ENCODE measurements at places on chromosomes 3 and 15.

DNA sequence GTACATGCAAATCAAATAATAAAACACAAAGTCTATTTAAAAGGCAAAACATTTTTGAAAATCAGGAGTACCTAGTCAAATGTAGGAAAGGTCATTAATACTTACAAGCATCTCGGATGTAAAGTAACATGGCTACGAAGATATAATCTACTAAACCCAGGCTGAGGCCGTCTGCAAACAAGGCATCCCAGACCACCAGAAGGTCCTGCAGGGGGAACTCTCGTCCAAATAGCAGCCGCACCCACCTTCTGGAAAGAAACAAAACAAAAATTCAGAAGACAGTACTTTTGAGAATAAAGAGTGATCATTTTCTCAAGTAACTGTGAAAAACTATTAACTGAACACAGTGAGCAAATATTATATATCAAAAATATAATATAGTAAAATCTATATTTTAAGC lies 423.1 kb downstream of the PLCL2 start:
- DNase-seq, result no peak

DNA sequence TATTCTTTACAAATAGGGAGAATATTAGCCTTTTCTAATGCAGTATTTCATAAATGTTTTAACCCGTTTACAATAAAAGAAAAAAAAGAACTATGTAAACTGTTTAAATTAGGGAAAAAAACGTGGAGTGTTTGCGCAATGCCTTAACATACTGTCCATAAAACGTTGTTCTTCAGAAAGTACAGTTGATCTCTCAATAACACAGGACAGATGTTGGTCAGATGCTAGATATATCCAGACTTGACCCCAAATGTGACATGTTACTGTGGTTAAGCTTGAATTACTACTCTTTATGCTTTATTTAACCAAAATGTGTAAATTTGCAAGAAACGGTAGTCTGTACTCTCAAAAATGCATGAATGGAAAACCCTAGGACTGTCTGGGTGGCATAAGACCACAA lies 110.3 kb downstream of the PLOD2 start:
- no peak for DNase-seq

DNA sequence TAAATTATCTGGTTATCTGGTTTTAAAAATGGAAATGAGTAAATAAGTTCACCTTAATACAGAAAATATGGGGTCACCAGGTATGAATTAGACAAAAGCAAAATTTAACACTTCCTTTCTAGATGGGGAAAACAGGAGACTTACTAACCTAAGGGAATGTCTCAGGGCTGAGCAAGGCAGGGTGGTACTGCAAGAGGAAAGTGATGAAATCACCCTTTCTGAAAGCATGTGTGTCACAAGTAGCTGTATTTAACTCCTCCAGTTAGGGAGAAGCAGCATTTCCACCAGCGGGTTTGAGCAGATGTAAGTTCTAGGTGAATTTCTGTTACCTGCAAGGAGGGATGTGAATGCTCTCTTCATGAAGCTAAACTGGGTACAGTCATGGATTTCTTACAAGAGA lies 629.1 kb downstream of the MECOM start:
- DNase-seq, result no peak

DNA sequence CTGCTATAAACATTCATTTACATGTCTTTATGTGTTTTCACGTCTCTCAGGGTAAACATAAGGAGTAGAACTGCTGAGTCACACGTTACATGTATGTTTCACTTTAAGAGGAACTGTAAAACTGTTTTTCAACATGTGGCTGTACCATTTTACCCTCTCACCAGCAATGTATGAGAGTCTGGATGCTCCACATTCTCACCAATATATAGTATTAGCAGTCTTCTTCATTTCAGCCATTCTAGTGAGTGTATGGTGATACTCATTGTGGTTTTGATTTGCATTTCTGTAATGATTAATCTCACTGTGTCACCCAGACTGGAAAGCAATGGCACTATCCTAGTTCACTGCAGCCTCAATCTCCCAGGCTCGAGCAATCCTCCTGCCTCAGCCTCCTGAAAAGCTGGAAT lies 37.1 kb downstream of the PHC3 start:
- DNase-seq, result no peak

DNA sequence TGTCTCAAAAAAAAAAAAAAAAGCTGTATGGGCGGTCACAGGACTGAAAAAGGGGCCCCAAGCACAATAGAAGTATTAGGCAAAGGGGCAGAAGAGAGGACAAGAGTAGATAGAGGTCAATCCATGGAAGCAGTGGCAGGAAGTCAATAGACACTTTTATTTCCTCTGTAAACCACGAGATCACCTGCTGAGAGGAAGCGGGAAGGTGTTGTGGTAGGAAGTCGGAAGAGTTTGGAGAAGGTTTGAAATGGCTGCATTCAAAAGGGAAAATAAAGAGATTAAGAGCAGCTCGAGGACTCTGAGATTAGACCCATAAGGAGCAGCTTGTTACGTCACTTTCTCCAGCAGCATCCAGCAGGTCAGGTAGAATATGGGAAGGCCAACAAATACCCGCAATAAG lies 14.2 kb upstream of the ZNF148 start:
- DNase-seq, result no peak

DNA sequence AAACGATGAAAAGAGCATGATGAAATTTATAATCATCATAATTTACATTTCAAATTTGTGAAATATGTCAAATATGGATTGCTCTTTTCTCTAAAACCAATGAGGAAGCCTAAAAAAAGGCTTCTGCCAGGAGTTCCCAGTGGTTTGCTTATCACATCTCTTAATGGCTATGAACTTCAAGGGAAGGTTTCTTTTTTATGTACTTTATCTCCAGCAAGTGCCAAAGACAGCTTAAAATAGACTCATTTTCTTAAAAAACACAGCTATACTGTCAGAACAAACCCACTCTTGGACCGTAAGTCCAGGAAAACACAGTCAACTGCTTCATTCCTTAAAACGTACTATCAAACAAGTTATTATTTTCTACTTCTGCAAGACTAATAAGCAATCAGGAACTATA lies 80.2 kb downstream of the DLG1 start:
- DNase-seq, result no peak

DNA sequence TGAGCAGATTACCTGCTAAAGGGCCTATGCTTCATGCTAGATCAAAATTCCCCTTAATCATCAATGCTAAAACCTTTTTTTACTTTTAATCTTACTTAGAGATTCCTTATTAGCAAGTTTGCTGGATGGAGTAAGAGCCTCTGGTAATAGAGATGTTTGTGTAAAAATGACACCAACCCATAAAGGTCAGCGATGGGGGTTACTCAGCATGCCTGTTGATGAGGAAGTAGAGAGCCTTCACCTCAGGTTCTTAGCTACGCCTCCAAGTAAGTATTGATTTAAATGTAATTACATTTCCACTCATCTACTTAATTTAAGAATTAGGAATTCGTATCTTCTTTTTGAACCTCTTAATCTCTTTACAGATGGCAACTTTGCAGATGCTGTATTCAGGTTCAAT lies 38.8 kb downstream of the DNAJC13 start:
- DNase-seq, result no peak

DNA sequence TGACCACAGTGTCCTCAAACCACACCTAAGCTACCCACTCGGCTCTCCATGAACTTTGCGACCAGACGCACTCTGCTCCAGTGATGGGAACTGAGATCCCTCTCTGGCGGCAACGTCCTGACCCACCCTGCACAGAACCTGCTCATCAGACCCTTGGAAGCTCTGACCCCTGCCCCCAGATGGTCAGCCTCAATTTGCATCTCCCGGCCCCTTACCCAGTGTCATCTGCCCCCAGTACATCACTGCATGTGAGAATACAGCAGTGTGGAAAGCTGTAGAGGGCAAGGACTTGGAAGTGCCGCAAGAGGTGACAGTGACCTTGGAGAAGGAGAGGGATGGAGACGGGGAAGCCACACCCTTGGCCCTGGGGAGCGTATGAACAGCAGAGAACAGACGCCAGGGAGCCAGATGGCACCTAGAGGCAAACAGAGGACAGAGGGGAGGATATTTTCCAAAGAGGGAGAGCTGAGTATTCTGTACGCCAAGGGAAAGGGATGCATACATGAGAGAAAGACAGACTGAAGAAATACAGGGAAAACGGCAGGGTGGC lies 192.0 kb downstream of the XXYLT1 start:
- DNase-seq, result no peak

- DNase-seq, result no peak
Observed at GRCh38 chr15:33460166-33460805, 149.5 kb downstream of the RYR3 start.

DNA sequence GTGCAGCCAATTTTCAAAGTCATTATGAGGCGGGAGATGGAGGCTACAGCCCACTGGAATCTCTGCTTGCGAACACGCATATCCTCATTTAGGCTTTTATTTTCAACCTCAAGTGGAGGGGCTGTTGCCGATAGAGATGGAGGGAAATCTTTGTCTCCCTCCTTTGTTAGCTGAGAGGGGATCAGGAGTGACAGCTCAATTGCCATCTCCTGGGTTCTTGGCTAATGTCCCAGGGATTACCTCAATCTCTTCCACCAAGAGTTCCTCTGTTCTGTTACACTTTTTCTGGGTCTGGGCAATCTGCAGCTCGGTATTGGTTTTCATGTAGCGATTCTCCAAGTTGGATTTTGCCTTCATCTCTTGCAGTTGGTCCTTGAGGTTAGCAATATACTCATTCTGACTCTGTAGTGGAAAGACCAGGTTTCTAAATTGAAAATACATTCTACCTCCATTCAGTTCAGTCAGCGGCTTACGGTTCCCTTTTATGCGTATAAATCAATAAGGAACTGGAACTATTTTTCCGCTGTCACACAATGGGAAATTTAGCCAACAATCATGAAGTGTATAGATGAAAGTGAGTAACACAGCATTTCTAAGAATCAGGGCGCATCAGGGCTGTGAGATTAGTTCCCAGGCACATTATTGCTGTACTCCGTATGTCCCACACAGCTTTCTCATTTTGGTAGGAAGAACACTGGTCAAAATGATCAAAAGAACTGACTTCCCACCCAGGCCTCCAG lies 36.2 kb upstream of the RPL35A start:
- no peak for DNase-seq

DNA sequence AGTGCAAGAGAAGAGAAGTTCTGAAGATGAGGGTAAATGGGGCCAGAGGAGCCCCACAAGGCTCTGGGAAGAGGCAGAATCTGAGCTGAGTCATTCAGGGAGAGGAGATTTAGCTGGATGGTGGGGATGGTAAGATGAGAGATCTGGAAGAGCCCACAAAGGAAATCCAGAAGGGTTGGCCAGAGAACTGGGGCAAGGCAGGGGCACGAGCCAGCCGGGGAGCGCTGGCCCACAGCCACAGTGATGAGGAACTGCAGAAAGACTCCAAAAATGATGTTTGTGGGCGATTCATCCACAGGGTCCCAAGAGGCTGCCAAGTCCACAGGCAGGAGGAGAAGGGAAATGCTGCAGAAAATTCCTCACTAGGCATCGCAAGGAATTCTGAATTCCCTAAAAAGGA lies 75.9 kb upstream of the ATP2B2 start:
- DNase-seq, result peak; percentile 91

- no peak for DNase-seq
Observed at GRCh38 chr15:35496585-35496984, 49.4 kb downstream of the DPH6 start.

DNA sequence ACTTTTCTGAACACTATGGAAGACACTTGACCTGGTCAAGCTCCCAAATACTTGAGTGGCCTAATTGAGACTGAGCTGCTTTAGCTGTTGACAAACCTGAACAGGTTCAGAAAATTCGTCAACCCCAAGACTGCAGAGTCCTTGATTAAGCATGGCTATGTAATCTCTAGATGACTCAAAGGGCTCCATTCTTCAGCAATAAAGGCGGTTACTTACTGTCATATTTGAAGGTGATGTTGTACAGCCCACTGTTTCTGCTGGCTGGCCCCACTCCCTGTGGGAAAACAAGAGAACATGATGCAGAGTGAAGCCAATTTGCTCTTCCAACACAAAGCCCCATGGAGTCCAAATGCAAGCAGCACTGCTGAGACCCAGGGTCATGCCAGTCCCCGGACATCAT lies 45.1 kb downstream of the IL17RD start:
- no peak for DNase-seq

DNA sequence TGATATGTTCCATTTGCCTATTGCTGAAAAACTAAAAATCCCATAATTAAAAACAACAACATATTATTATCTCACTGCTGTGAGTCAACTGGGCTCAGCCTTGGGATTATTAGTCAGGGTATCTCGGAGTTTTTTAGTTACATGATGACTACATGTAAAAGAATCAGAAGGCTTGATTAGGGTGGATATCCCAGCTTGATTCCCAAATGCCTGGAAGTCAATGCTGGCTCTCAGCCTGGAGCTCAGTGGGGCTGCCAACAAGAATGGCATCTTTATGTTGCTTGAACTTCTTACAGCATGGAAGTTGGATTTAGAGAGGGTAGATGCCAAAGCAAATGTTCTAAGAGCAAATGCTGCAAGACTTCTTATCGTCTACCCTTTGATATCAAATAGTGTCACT lies 278.5 kb downstream of the PLOD2 start:
- DNase-seq, result peak; percentile 88

DNA sequence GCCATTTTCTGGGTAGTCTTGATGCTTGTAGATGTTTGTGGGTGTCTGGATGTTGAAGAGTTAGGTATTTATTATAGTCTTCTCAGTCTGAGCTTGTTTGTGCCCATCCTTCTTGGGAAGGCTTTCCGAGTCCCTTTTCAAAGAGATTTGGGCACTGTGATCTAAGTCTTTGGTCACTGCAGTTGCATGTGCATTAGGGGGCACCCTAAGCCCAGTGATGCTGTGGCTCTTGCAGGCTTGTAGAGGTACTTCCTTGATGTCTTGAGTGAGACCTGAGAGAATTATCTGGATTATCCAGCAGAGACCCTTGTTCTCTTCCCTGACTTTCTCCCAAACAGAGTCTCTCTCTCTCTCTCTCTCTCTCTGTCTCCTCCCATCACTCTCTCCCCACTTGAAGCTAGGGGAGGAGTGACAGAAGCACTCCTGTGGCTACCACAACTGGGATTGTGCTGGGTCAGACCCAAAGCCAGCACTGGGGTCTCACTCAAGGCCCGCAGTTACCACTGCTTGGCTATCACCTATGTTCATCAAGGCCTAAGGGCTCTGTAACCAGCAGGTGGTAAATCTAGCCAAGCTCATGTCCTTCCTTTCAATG lies 68.5 kb downstream of the TMCO5A start:
- peak; percentile 34 for DNase-seq

DNA sequence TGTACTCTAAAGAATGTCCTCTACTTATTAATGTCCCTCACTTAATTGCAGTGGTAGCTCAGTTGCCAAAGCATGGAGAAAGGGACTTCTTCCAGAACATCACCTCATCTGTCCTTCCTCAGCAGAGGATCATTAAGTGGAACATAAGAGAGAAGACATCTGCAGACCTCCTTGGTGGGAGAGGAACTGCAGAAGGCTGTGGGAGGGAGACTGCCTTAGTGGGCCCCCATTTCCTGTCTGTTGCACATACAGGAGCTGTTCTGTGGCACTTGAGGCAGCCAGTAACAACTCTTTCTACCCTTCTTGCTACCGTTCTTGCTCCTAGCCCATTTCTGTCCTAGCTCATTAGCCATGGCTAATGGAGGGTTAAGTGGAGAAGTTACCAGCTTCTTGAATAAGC lies 33.6 kb downstream of the HPS3 start:
- no peak for DNase-seq
